ENCODE measurements at places on chromosomes 5 and 9.

- no peak for DNase-seq
Measured at GRCh38 chr5:997001-997474, 11.6 kb upstream of the NKD2 start.

DNA sequence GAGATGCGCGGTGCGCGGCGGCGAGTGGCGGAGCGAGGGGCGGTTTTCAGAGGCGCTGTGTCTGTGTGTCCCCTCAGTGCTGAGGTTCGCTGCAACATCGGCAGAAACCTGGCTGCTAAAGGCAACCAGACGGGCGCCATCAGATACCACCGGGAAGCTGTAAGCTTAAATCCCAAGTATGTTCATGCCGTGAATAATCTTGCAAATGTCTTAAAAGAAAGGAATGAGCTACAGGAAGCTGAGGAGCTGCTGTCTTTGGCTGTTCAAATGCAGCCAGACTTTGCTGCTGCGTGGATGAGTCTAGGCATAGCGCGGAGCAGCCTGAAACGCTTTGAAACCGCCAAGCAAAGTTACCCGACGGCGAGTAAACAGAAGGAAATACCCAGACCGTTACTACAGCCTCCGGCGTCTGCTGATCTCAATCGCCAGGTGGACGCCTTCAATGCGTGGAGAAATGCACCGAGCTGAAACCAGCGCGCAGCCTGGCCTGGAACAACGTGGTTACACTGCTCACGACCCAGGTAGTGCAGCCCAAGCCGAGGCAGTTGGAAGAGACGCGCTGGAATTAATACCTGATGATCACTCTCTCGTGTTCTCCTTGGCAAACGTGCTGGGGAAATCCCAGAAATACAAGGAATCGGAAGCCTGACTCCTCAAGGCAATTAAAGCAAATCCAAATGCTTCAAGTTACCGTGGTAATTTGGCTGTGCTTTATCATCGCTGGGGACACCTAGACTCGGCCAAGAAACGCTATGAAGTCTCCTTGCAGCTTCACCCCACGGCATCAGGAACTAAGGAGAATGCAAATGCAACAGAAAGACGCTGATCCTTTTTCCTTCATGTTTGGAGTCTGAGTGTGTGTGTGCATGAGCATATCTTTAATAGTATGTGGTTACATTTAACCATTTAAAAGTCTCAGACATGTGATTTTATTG lies 15.9 kb downstream of the OR2V1 start:
- DNase-seq: peak; percentile 36

DNA sequence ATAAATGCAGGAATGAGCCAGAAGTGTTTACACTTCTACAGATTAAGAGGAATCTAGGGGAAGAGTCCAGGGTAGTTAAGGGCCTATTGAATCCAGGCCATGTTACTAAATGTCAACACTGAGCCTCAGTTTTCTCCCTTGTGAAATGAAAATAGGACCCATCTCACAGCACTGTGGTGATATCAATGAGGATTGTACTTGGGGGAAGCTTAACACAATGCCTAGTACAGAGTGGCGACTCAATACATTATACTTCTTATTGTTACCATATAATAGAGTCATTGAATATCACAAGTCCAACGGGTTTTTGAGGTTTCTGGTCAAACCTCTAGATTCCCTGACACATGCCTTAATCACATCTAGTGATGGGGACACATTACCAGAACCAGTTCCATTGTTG lies 4.6 kb downstream of the TRUB2 start:
- no peak for DNase-seq

DNA sequence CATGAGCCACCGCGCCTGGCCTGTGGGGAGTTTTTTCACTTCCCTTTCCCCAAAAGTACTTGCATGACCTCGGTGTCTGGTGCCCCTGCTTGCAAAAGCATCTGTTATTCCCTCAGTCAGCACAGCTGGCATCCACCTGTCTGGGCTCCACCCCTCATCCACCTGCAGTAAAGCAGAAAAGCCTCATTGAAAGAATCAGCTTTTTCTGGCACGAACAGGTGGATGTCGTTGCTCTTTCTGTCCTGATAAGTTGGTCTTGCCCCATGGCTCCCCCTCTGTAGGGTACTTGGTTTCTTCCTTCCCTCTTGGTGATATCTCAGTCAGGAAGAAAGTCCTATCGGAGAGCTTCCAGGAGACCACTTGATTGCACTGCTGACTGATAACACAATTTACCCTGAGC lies 37.4 kb downstream of the WWC1 start:
- no peak for DNase-seq

DNA sequence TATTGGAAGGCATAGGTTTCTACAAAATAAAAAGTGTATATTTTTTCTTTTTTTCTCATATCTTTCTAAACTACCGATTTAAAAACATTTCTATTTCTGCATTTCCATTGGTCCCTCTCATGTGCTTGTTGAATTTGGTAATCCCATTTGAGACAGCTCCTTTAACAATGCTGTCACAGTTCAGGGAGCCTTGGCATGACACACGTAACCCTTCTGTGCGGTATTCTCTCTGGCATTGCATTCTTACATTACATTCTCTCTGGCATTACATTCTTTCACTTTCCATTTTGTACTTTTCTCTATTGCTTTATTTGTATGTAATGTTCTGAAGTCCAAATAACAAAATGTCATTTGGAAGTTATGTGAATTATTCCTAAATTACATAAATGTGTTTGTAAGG lies 150.7 kb upstream of the RASGRF2 start:
- DNase-seq: no peak

DNA sequence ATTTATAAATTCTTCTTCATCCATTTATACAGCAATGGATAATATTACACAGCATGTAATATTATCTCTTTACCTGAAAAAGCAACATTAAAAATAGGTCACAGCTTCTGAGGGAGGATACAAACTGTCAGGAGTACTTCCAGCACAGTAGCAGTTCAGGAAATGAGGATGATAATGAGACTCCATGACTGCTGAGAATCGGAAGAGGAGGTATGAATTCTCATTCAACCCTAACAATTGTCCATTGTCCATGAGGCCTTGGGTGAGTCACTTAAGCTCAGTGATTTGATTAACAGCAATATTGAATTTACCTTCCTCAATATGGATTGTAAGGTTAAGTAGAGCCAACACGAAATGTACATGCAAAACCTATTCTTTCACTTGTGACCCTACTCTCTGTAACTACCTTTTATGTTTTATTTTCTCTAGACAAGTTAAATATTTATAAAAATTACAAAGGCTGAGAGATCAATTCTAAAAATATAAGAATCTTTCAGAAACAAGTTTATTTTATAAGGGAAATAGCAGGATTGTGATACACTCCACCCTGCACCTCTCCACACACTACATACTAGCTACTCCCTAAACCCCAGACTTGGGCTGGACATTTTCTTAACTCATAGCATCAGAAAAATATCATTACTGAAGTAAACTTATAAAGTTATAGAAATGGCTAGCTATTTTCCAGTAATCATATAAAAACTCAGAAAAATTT lies 159.1 kb upstream of the ACOT12 start:
- DNase-seq: no peak

DNA sequence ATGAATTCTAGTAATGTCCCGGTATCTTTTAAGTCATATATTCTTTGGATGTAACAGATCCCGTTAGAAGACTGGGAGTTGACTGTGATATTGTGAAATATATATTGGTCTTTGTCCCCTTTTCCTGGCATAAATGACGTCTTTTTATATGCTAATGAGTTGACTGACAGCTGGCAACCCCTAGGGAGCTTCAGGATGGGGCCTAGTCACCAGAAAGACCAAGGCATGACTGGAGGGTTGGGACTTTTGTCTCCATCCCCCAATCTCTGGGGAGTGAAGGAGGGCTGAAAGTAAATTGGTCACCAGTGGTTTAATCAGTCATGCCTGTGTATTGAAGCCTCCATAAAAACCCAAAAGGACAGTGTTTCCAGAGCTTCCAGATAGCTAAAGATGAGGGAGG lies 241.6 kb downstream of the PJA2 start:
- peak; percentile 66 for DNase-seq

DNA sequence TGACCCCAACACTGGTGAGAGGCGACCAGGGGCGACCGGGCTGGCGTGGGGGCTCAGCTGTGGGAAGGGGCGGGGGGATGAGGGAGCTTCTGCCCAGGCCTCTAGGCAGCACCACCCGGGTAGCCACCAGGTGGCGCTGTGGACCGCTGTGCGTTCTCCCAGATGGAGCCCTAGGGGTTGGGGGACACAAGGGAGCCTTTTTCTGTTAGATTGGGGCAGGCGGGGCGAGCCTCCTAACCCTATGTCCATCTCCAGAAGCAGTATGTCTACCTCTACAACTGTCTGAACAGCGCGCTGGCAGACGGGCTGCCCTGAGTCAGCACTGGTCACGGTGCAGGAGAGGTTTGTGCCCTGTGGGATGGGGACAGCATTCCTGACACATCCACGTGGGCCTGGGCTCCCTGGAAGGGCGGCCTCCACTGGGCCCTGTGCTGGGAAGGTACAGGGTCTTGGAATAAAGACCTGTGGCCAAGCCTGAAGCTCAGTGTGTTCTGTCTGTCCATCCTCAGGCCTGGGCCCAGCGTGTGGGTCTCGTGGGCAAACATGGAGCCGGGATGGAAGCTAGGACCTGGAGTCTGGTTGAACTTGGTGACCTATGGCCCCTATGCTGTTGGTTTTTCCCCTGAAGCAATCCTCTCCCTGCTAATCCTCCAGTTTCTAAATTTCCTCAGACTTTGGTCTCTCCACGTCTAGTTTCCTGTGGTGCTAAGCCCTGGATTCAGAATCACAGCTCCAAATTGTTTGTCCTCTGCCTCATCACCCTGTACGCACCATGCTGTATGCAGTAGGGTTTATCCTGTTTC lies 23.1 kb upstream of the SPTLC1 start:
- DNase-seq: peak; percentile 95

Measured in glutamatergic neuron (in vitro differentiated cells).